ENCODE measurements at places on chromosomes 11 and 22.

DNA sequence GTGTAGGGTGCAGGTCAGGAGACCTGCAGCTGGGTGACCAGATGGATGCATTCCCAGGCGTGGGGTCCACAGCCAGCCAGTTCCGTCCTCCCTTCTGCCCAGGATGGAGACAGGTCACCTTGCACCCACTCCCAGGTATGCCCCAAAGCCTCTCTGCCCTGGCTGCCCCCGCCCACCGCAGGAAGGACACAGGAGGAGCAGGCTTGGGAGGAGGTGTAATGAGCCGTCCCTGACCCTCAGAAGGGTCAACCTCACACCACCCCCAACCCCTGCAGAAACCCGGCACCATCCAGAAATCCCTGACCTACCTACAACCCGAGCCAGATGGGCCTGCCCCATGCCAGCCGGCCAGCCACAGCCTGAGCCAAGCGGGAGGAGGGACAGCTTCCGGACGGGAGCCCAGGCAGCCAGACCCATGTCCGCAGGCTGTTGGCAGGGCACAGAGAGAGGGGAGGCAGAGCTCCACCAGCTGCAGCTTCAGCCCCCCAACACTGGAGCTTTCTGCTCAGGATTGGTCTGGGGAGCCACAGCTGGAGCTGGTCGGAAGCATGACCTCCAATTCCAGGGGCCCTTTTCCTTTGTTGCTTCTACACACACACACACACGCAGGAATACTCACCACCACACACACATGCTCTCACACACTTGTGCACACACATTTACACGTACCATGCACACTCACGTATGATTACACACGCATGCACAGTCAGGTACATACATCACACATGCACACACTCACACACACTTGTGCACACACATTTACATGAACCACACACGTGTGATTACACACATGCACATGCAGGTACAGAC is 5.3 kb downstream of the IFITM10 start:
- DNase-seq = no peak

GRCh38 chr11:92390783-92391182 is 166.2 kb downstream of the FAT3 start:
- DNase-seq = no peak

- DNase-seq = peak; percentile 56
Measured at GRCh38 chr11:117456027-117456720, 128.5 kb downstream of the CEP164 start.

DNA sequence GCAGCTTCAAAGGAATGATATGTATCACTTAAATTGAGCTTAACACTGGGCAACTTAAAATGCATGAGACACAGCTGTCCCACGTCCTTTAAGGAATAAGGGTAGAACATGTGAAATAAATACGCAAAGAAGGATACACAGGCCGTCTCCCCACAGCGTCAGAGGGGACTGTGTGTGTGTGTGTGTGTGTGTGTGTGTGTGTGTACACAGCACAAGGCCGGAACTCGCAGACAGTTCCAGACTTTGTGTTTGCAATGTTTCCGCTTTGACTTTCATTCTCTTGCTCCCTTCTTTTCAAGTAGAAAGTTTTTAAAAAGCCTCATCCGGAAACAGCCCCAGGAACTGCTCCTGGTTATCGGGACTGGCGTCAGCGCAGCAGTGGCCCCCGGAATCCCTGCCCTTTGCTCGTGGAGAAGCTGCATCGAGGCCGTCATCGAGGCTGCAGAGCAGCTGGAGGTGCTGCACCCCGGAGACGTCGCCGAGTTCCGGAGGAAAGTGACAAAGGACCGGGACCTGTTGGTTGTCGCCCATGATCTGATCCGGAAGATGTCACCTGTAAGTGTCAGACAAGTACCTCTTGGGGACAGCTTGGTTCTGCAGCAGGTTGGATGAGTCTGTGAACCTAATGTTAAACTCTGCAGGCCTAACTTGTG is 13.3 kb downstream of the FAM118A start:
- no peak for DNase-seq

GRCh38 chr11:66847461-66848232 is 4.4 kb downstream of the RCE1 start:
- no peak for DNase-seq

- DNase-seq = no peak
Measured at GRCh38 chr11:60511393-60511792, 3.8 kb upstream of the MS4A13 start.

DNA sequence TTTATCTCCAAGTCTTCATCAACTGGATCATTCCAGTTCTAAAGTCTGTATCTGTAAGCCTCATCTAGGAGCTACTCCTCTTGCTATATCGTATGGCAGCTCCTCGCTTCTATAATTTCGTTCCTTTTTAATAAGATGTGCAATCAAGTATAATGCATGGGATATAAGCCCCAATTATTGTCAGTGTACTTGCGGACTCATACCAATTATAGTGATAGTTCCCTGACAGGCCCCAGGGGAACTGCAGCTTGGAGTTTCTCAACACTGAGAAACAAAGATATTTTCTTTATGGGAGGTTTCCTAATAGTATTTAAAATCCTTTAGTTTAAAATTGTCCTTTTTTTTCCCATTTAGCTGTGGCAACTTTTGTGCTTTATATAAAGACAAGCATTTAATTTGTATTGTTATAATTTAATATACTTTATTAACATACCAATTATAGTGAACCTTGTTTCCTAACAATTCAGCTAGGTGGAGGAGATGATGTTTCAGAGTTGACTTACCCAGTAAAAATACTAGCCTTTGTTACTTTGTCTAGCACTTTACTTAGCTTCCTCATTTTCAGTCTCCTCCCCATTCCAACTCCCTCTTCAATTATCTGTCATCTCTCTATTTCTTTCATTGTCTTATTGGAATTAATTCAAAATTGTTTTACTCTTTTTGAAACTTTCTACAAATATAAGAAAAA is 25.3 kb upstream of the DDX17 start:
- no peak for DNase-seq

GRCh38 chr11:36057379-36058042 is 113.6 kb downstream of the LDLRAD3 start:
- no peak for DNase-seq

GRCh38 chr22:24189249-24190158 is 8.2 kb downstream of the SUSD2 start:
- no peak for DNase-seq

GRCh38 chr11:76844511-76844910 is 16.2 kb upstream of the ACER3 start:
- DNase-seq = no peak

- no peak for DNase-seq
Measured at GRCh38 chr22:36816636-36817524, at the start of gene PVALB. PVALB (minus strand) TSS chr22:36817035; CDS start chr22:36817005, 30 bp downstream.

DNA sequence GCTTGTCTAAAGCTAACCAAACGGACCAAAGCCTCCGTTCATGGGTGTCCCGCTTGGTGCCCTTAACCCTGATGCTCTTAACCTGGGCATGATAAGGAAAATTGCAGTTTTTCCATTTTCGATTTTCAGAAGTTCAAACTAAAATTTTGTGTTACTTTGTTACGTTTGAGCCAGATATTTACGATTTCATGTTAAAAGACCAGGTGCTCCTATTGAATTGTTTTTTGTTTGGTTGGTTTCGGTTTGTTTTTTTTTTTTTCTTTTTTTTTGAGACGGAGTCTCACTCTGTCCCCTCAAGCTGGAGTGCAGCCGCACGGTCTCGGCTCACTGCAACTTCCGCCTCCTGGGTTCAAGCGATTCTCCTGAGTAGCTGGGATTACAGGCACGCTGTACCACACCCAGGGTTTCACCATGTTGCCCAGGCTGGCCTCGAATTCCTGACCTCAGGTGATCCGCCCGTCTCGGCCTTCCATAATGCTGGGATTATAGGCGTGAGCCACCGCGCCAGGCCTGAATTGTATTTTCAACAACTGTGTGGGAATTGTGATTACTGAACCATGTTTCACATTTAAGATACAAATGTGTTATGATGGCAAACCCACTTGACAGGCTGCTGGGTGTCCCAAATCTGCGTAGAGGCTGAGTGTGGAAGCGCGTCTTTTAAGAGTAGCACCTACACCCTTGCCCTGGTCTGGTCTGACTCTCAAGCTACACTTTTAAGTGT is 864 bp upstream of the USP28 start:
- DNase-seq = no peak

- no peak for DNase-seq
Measured at GRCh38 chr11:65610404-65610803, 3.6 kb downstream of the MAP3K11 start.

DNA sequence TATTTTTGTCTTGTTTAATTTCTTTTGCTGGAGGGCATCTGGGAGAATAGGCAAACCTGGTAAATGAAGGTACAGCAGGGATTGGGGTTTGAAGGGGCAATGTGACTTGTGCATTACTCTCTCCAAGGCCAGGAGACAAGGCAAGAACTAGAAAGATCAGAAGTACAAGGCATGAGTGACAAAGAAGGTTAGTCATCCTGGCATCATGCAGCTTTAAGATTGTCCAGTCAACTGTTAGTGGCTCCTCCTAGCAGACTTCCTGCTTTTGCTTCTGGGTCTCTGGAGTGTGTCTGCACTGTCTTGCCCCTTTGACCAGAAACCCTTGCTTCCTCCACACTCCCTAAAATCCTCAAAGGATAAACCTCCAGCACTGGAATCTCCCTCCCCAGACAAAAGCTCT is 27.2 kb upstream of the GLYATL1 start:
- no peak for DNase-seq

DNA sequence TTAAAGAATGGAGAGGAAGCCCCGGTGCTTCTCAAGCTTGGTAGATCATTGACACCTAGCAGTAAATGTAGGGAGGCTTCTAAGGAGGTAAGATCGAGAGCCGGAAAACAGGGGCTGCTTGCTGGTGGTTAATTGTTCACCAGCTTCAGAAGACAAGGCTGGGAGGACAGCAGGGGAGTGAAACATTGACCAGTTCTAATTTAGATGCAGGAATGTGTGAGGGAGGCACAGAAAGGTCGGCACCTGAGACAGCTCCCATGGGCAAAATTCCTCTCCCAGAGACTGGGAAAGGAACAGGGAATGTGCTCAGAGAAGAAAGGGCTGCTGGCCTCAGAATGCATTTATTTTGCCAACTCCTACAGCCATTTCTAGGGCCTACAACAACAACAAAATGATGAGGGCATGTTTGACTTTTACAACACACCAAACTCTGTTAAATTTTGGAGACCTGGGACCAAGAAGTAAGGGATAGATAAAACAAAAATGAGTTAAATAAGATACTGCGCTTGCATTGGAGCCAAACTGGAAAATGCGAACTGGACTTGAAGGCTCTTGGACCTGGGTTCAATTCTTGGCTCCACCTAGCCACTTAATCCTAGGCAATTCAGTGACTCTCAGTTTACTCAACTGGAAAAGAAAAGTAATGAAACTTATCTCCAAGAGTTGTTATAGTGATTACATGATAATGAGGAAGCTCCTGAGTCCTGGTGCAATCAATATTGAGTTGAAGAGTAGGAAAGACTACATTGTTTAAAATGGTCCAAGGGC is 31.0 kb downstream of the FZD4 start:
- DNase-seq = no peak

GRCh38 chr11:94544646-94545263 is 1.0 kb downstream of the FUT4 start:
- DNase-seq = no peak

- no peak for DNase-seq
Measured at GRCh38 chr11:118092907-118093571, 6.3 kb upstream of the SMIM35 start.

- DNase-seq = no peak
Measured at GRCh38 chr11:80122211-80122610, 681.4 kb upstream of the TENM4 start.

- no peak for DNase-seq
Measured at GRCh38 chr11:128629516-128630106, 42.3 kb upstream of the ETS1 start.

- DNase-seq = peak; percentile 81
Measured at GRCh38 chr11:120324932-120325810, at the start of gene TLCD5. TLCD5 (plus strand) TSS chr11:120325299; CDS start chr11:120327442, 2,143 bp downstream.

DNA sequence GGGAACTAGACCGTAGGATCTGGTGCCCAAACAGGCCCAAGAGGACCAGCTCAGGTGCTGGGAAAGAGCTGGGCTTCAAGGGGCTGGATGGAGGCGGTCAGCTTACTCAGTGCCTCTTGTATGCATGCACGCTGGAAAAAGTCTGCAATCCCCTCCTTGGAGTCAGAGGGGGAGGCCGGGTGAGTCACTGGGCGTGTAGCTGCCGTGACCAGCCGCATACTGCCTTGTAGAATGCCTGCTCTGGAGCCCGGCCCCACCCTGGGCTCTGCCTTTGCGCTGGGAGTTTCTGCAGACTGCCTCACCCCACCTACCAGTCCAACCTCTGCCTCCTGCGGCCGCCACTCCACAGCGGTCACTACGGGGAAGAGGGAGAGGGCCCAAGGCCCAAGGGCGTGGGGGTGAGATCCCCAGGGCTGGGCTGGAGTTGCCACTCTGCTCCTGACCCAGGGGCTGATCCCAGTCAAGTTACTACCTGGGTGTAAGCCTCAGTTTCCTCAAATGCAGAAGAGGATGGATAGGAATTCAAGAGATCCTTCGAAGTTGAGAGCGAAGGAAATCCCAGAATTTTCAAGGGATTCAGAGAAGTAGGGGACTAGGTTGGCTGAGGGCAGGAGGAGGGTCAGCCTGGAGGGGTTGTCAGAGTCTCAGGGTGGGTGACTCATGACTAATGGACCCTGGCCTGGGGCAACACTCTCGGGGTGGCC is 4.2 kb downstream of the MRGPRF start:
- DNase-seq = no peak

GRCh38 chr22:31652088-31652487 is 9.9 kb downstream of the PISD start:
- no peak for DNase-seq

DNA sequence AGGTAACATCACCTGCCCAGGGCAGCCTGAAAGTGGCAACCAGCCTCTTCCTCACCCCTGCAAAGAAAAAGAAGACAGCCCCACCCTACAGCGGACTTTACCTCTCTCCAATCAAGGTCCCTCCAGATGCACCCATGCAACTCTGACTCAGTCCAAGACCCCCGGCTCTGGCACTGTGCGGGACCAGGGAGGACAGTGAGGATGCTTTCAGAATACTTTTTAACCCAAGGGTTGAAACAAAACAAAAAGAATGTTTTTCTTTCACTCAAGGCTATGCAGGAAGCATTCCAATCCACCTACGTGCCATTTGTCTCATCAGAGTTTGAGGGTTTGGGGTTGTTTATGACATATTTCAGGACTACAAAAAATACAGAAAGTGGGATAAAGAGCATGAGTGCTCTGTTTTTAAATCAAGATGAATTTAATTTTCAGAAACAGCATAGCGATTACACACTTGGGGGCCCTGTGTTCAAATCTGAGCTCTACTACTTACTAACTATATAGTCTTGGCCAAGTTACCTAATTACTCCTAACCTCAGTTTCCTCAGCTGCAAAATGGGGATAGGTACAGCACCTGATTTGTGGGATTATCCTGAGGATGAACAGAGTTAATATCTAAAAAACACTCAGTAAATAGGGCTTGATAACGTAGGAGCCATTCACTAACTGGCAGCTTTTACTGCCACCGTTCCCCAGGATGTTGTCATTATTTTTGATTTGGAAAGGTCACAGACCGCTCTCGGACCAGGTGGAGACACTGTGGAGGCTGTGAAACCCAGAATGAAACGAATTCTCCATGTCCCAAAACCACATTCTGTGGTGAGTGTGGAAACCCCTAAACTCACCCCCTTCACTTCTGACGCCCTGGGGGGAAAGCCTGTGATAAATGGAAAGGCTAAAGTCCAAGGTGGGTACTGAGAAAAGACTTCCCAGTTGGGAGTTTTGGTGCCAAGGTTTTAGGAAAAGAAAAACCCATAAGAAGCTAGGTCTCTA is 5.6 kb downstream of the PLAAT3 start:
- DNase-seq = no peak

GRCh38 chr22:48071828-48072227 is 1309.4 kb downstream of the TBC1D22A start:
- no peak for DNase-seq

Measured in GM06990 (cell line).